Glutamatergic neuron (in vitro differentiated cells): ENCODE measurements at places on chromosomes 5 and 9. TPM values are rescaled to one million over a fixed set of nuclear protein-coding genes. Genes with fewer than 3 reads are reported as not detected.

DNA sequence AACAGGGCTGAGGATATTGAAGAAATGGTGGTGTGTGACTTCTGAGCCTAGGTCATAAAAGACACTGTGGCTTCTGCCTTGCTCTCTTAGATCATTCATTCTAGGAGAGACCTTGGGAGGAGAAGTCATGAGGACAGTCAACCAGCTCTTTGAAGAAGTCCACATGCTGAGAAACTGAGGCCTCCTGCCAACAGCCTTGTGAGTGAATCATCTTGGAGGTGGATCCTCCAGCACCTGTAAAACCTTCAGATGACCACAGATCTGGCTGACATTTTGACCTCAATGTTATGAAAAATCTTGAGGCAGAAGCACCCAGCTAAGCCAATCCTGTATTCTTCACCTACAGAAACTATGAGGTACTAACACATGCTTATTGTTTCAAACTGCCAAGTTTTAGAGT, 165.9 kb downstream of the CARTPT start:
- H3K4me1 ChIP-seq: peaks cover 22% of the 10 kb centered on the region
- H3K4me3 ChIP-seq: no peak overlapping the region
- DNase-seq: no peak
- H3K27ac ChIP-seq: no peak overlapping the region
- peaks cover 6% of the 10 kb centered on the region for H3K36me3 ChIP-seq
- no peaks in the 10 kb centered on the region for H3K27me3 ChIP-seq

- H3K27me3 ChIP-seq: no peaks in the 10 kb centered on the region
- H3K27ac ChIP-seq: no peak overlapping the region
- no peak for DNase-seq
- H3K4me3 ChIP-seq: no peak overlapping the region
- H3K4me1 ChIP-seq: no peaks in the 10 kb centered on the region
These were observed 437.1 kb downstream of the PRR16 start for GRCh38 chr5:120901199-120901598.

DNA sequence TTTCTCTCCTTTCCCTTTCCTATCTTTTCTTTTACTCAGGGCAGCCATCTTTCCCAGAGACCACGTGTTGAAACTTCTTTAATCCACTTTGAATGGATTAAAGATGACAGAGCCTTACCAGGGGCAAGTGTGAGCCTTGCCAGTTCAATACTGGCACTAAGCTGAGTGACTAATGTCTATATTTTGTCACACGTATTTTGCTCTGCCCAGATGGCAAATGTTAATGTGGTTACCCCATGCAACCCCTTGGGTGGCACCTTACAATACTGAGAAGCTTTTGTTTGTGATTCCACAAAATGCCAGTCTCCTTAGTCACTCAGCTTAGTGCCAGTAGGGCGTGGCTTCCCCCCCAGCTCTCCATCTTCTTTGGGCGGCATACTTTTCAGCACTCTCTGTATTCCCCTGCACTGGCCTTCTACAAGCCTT, 24.8 kb downstream of the ANXA1 start:
- H3K27ac ChIP-seq: no peak overlapping the region
- H3K27me3 ChIP-seq: no peaks in the 10 kb centered on the region
- H3K4me1 ChIP-seq: peaks cover 9% of the 10 kb centered on the region
- no peak for DNase-seq
- no peaks in the 10 kb centered on the region for H3K36me3 ChIP-seq

DNA sequence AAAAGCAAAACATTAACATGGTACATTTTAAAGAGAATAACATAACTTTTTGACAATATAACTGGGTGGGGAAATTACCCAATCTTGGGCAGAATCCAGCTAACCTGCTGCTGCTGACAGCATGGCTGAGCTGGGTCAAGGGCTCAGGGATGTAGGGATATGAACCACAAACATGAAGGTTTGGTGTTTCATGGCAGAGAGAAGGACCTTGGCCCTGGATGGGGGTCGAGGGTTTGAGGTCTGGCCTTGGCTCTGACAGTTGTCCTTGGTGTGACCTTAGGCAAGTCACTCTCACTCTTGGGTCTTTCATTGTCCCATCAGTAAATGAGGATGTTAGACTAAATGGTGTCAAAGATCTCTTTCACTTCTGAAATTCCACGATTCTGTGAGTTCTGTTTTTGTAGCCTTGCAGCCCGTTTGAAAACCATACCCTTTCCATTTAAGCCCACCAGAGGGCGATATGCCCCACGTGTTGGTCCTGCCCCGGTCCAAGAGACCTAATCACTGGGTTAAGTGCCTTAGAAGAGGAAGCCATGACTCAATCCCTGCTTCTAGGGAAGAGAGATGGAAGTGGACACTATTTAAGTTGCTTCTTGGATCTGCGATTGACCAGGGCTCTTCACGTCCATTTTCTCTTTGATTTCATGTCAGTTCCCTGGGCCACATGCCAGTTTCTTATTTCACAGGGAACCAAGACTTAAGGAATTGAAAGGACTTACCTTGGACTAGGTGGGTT, 56.8 kb upstream of the TEX48 start:
- H3K27ac ChIP-seq: no peak overlapping the region
- DNase-seq: peak; percentile 65
- H3K36me3 ChIP-seq: no peaks in the 10 kb centered on the region
- H3K27me3 ChIP-seq: peaks cover 2% of the 10 kb centered on the region
- no peaks in the 10 kb centered on the region for H3K4me1 ChIP-seq
- no peak overlapping the region for H3K4me3 ChIP-seq

DNA sequence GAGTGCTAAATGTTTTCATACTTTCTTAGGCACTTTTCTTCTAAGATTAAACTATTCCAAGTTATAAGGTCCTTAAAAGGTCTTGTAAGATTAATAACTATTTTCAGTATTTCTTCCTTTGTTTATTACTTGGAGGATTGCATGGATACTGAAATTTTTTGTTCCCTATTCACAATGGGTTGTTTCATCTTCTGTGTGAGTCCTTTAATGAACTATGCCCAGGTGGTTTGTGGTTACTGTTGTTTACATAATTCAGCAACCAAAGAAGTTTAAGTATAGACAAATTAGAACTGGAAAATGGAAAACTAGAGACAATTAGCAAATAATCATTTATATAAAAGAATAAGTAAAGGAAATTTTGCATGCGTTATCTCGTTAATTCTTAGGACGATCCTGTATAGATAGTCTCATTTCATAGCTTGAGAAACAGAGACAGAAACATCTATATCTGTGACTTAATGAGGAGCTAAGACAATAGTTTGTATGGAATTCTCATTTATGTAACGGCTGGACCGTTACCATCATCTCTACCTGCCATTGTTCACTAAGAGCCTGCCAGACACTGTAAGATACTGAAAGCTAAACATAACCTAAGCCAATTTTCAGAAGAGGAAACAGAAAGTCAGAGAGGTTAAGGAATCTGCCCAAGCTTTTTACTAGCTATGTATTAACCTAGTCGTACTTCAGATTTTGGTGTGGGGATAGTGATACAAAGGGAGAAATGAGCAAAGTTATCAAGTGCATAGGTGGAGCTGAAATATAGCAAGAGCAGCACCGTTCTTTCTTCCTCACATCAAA, 148.2 kb downstream of the PAM start:
- peaks cover 8% of the 10 kb centered on the region for H3K36me3 ChIP-seq
- no peak overlapping the region for H3K4me3 ChIP-seq
- H3K4me1 ChIP-seq: peaks cover 31% of the 10 kb centered on the region
- DNase-seq: no peak

- no peak overlapping the region for H3K27ac ChIP-seq
- H3K4me1 ChIP-seq: peaks cover 7% of the 10 kb centered on the region
- no peaks in the 10 kb centered on the region for H3K27me3 ChIP-seq
- peak; percentile 17 for DNase-seq
These were observed 384.6 kb downstream of the TMEM232 start for GRCh38 chr5:110341836-110342235.

- H3K4me3 ChIP-seq: peak within 1 kb of the TSS; percentile 94
- H3K4me1 ChIP-seq: peaks cover 16% of the 10 kb centered on the region
- DNase-seq: peak; percentile 74
These were observed at the start of gene FGF10 for GRCh38 chr5:44389090-44389822. TSS of gene FGF10 (minus strand) at chr5:44389420. CDS start at chr5:44388682, 738 bp downstream.

DNA sequence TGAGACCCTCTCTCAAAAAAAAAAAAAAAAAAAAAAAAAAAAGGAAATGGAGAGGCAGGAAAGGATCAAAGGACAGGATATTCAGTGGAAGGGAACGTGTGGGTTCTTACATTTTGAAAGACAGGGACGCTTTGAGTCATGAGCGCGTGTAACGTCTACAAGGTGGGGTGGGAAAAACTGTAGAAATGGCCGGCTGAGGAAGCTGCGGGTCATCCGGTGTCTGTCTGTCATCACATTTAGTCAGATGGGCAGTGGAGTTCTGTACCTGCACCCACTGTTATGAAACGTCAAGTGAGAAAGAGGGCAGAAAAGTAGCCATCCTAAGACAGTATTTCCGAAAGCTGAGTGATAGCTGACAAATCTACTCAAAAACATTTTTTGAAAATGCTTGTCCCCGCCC, 159.8 kb downstream of the SMARCA2 start:
- DNase-seq: no peak
- peaks cover 6% of the 10 kb centered on the region for H3K27me3 ChIP-seq
- H3K27ac ChIP-seq: no peak overlapping the region

DNA sequence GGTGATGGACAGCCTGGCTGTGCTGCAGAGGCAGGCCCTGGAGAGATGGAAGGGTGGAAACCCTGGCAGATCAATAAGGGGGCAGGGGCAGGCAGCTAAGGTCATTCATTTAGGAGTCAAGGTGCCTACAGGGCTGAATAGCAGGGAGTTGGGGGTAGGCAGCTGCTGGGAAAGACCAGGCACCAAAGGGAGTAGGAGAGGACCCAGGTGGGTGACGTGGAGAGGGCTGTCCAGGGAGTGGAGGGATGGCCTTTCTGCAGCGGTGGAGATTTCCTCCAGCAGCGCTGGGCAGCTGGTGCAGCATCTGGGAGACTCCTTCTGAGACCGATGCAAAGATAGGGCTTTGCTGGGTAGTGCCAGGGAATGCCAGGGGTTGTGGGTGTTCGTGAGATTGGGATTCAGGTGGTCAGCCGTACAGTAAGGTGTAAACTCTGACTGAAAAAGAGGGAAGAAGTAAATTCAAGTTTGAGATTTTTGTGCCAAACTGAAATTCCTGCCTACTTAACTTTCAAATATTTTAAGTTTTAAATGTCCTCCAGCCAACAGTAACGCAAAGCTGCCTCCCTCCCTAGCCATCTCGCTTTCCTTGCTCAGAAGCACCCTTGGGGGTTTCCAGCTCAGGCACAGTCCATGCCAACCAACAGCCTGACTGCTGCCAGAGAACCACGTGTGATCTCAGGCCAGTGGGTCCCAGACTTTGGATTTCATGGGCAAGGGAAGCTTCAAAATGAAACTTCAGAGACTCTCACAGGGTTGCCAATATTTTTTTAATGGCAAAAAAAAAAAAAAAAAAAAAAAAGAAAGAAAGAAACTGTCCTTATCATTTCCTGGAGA, 18.6 kb upstream of the ANGPTL2 start:
- no peaks in the 10 kb centered on the region for H3K36me3 ChIP-seq
- no peak for DNase-seq
- H3K4me3 ChIP-seq: no peak overlapping the region
- no peaks in the 10 kb centered on the region for H3K27me3 ChIP-seq
- peaks cover 17% of the 10 kb centered on the region for H3K4me1 ChIP-seq

- no peaks in the 10 kb centered on the region for H3K36me3 ChIP-seq
- no peaks in the 10 kb centered on the region for H3K27me3 ChIP-seq
- peaks cover 9% of the 10 kb centered on the region for H3K4me1 ChIP-seq
- no peak for DNase-seq
These were observed 7.9 kb downstream of the TJP2 start for GRCh38 chr9:69181908-69182353.

- H3K27ac ChIP-seq: no peak overlapping the region
- no peak overlapping the region for H3K4me3 ChIP-seq
- DNase-seq: no peak
- peaks cover 5% of the 10 kb centered on the region for H3K36me3 ChIP-seq
- H3K4me1 ChIP-seq: peaks cover 32% of the 10 kb centered on the region
- peaks cover 8% of the 10 kb centered on the region for H3K27me3 ChIP-seq
These were observed 36.8 kb upstream of the TEX48 start for GRCh38 chr9:114718801-114719221.

- peaks cover 5% of the 10 kb centered on the region for H3K4me1 ChIP-seq
- H3K4me3 ChIP-seq: no peak overlapping the region
- no peaks in the 10 kb centered on the region for H3K27me3 ChIP-seq
- H3K27ac ChIP-seq: peak overlapping the region; percentile 15
- DNase-seq: no peak
- H3K36me3 ChIP-seq: no peaks in the 10 kb centered on the region
These were observed 262.8 kb downstream of the CDH10 start for GRCh38 chr5:24381861-24382489.

DNA sequence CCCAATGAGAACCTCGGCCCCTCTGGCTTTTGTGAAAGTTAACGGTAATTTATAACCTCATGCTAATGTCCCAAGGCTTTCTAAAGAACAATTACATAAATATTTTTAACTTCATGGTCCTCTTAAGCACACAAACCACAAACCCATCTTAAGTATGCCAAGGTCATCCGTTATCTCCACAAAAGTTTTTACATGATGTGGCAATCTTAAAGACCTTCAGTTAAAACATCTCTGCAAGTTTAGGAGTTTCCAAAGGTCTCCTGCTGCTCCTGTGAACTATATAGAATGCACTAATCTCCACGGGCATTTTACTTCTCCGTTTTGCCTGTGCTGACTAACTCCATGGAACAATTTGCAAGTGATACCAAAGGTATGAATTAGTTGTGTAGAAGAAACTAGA, 228.2 kb downstream of the TLE1 start:
- no peak overlapping the region for H3K4me3 ChIP-seq
- H3K27me3 ChIP-seq: peaks cover 2% of the 10 kb centered on the region
- no peaks in the 10 kb centered on the region for H3K36me3 ChIP-seq
- H3K4me1 ChIP-seq: peaks cover 13% of the 10 kb centered on the region
- no peak for DNase-seq
- no peak overlapping the region for H3K27ac ChIP-seq

- H3K36me3 ChIP-seq: no peaks in the 10 kb centered on the region
- H3K27ac ChIP-seq: no peak overlapping the region
- H3K27me3 ChIP-seq: no peaks in the 10 kb centered on the region
- no peak overlapping the region for H3K4me3 ChIP-seq
- H3K4me1 ChIP-seq: peaks cover 10% of the 10 kb centered on the region
These were observed 187.4 kb downstream of the RFK start for GRCh38 chr9:76206821-76207220.

Gene FBLL1
- total RNA-seq: 66.2 TPM

Gene SH3GL2
- 8.1 TPM for total RNA-seq

Gene MEIKIN
- not detected for total RNA-seq

Gene CANX
- 363 TPM for total RNA-seq

Gene ACSL6
- 8.1 TPM for total RNA-seq

Gene LVRN
- total RNA-seq: 0.59 TPM

Gene LRRC19
- not detected for total RNA-seq

Gene GFI1B
- not detected for total RNA-seq

Gene TRMT10B
- total RNA-seq: 8.8 TPM

Gene HSPB3
- total RNA-seq: not detected

Gene EXOSC3
- total RNA-seq: 45.4 TPM

Gene IL5
- total RNA-seq: not detected
